Mesangial cell (primary cell): ENCODE measurements at places on chromosomes 5 and 9. TPM values are rescaled to one million over a fixed set of nuclear protein-coding genes. Genes with fewer than 3 reads are reported as not detected.

KIF12 gene
- 8.3 and 67.3 TPM in 2 replicates for total RNA-seq

ABLIM3 gene
- 4.2 and 7.0 TPM in 2 replicates for total RNA-seq

IL7R gene
- total RNA-seq, result 1.1 and 2.8 TPM in 2 replicates

CCDC171 gene
- 0.98 and 1.8 TPM in 2 replicates for total RNA-seq

TMEM174 gene
- 0.13 TPM in 1 of 2 replicates, not detected in the other for total RNA-seq

SUSD3 gene
- total RNA-seq, result 2.8 and 8.9 TPM in 2 replicates

SPINK7 gene
- not detected in 2 replicates for total RNA-seq

IFNK gene
- not detected in 2 replicates for total RNA-seq

SPACA9 gene
- total RNA-seq, result 1.6 and 12.3 TPM in 2 replicates

EIF4E1B gene
- not detected in 2 replicates for total RNA-seq

LCN1 gene
- total RNA-seq, result not detected in 2 replicates

TIGD6 gene
- total RNA-seq, result 2.6 and 3.7 TPM in 2 replicates

MYOT gene
- total RNA-seq, result not detected in 2 replicates

RASEF gene
- total RNA-seq, result 2.4 and 2.9 TPM in 2 replicates

IL3 gene
- total RNA-seq, result not detected in 2 replicates

PHF24 gene
- total RNA-seq, result under 0.01 TPM in 1 of 2 replicates, not detected in the other

GRM6 gene
- not detected in 2 replicates for total RNA-seq

HMCN2 gene
- under 0.01 TPM in 1 of 2 replicates, not detected in the other for total RNA-seq

CDX1 gene
- 0.33 and 0.63 TPM in 2 replicates for total RNA-seq

MZB1 gene
- total RNA-seq, result not detected in 2 replicates

CDK5RAP2 gene
- 19.6 and 46.8 TPM in 2 replicates for total RNA-seq

LCN9 gene
- total RNA-seq, result not detected in 2 replicates

SLC6A19 gene
- not detected in 2 replicates for total RNA-seq

SCAMP1 gene
- 18.4 and 27.5 TPM in 2 replicates for total RNA-seq

OR13C3 gene
- not detected in 2 replicates for total RNA-seq

SPATA31C1 gene
- total RNA-seq, result 0.13 and 0.16 TPM in 2 replicates

OBP2B gene
- total RNA-seq, result not detected in 2 replicates

GPRIN1 gene
- total RNA-seq, result 7.6 and 37.2 TPM in 2 replicates

NXNL2 gene
- 1.8 and 11.8 TPM in 2 replicates for total RNA-seq

PCDHGB6 gene
- total RNA-seq, result 2.0 and 6.3 TPM in 2 replicates

C5orf52 gene
- not detected in 2 replicates for total RNA-seq

FGF18 gene
- 0.33 and 14.1 TPM in 2 replicates for total RNA-seq

ACOT12 gene
- total RNA-seq, result not detected in 2 replicates

CAMK4 gene
- 1.5 and 7.7 TPM in 2 replicates for total RNA-seq

WDR55 gene
- 15.1 and 18.1 TPM in 2 replicates for total RNA-seq

PPP3R2 gene
- not detected in 2 replicates for total RNA-seq

RANBP17 gene
- total RNA-seq, result 4.4 and 8.0 TPM in 2 replicates

ARID3C gene
- 0.51 TPM in 1 of 2 replicates, not detected in the other for total RNA-seq

WDR31 gene
- total RNA-seq, result 0.16 and 1.8 TPM in 2 replicates

PCDHB2 gene
- total RNA-seq, result 0.49 and 0.76 TPM in 2 replicates

MYOZ3 gene
- total RNA-seq, result 1.5 and 2.4 TPM in 2 replicates

TGFBI gene
- 494 and 856 TPM in 2 replicates for total RNA-seq

ORM1 gene
- not detected in 2 replicates for total RNA-seq

BAAT gene
- total RNA-seq, result 0.13 and 0.16 TPM in 2 replicates

SEC16A gene
- total RNA-seq, result 44.6 and 56.2 TPM in 2 replicates

EFNA5 gene
- 17.6 and 43.7 TPM in 2 replicates for total RNA-seq

HSD17B4 gene
- 53.4 and 67.0 TPM in 2 replicates for total RNA-seq

PCDHA4 gene
- total RNA-seq, result 0.16 and 1.3 TPM in 2 replicates
